M059J (cell line): ENCODE measurements at places on chromosomes 3 and 15. TPM values are rescaled to one million over a fixed set of nuclear protein-coding genes. Genes with fewer than 3 reads are reported as not detected.

DNA sequence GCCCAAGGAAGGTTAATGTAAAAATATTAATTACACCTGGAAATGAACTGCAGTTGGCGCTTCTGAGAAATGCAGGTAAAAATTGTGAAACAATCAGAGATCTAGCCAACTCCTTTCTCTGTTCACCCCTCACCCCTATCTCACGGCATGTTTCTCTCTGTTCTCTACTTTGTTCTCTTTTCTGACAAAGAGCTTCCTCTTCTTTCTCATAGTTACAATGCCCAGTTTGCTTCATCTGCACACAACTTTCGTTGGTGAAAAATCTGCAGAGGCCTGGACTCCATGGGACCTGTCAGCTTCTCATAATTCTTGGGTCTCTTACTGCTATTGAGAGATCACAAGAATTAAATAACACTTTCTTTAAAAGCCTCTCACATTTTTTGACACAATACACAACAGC lies 212.9 kb upstream of the LRRN1 start:
- DNase-seq = no peak

GRCh38 chr3:98341758-98342157 lies 11.9 kb upstream of the OR5K4 start:
- DNase-seq = no peak

DNA sequence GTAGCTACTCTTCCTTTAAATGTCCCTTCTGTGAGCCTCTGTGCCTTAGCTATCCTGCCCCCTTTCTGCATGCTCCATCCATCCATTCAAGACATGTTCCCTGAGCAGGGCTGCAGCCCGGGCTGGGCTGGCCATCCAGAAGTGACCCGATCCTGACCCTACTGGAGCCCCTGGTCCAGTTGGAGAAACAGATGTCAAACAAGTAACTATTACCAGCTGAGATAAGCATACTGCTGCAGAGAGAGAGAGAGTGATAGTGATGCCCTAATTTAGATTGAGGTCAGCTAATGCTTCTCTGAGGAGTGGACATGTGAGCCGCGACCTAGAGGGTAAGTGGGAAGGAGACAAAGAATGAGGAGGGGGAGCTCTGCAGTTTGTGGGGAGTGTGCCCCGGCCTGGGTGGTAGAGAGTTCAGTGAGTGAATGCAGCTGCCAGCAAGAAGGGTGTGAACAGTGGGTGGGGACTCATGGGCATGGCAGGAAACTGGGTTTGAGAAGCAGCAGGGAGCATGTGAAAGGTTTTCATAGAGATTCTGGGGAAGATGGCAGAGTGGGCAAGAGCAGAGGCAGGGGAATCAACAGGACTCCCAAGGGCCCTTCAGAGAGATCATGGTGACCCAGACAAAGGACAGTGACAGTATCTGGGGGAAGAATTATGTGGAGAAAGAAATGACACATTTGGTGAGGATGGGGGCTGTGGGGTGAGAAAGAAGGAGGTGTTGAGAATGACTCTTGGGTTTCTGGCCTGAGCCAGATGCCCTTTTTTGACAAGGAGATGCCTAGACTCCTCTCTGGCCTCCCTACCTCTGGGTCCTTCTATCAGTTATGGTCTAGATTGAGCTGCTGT lies 44.9 kb downstream of the CHCHD6 start:
- no peak for DNase-seq

DNA sequence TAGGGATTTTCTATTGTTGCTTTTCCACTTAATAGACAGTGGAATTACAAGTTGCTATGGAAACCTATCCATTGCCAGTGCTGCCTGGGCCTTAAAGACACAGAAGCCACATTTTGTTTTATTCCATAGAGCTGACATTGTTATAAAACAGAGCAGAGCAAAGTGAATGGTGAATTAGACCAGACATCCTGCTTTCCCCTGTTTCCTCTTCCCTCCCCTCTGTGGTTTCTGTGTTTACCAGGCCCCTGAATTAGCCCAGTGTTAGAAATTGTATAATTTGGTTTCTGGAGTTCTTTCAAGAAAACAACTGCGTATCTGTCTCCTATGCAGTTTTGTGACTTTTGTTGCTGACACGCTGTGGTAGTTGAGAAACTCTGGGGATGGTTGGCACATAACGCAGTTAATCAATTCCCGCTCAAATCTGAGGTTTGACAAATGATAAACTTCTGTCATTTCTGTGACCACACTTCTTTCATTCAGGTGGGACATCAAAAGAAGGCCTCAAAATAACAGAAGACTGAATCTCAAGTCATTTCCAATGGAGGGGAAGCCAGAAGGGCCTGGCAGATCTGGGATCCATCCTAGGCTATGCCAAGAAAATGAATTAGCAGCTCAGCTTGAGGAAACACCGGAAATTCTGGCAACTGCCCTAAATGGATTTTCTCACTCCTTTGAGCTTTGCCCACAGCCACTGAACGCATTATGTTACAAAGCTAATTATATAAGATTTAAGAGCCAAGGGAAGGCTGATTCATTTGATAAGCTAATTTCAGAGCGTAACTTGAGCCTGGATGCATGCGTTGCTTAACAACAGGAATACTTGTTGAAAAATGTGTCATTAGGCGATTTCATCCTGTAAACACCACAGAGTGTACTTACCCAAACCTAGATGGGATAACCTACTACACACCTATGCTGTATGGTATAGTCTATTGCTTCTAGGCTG lies 46.9 kb downstream of the NR1D2 start:
- peak; percentile 89 for DNase-seq

- no peak for DNase-seq
These were observed 33.3 kb downstream of the BTLA start for GRCh38 chr3:112466020-112466419.

GRCh38 chr3:68703066-68703465 lies 229.3 kb downstream of the TAFA4 start:
- DNase-seq = no peak

DNA sequence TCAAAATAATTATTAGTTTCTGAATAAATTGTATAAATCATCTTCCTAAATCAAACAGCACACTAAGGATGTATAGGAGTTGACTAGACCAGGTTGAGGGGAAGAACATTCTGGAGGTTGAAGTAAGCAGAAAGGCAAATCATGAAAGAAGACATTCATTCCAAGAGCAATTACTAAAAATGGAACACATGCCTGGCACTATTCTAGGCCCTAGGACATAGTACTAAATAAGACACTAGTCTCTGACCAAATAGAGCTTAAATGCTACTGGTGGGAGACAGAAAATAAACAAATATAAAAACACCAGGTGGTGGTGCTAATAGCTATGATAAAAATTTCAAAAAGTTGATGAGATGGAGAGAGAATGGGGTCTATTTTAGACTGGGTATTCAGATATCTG lies 190.1 kb downstream of the TBC1D5 start:
- no peak for DNase-seq

DNA sequence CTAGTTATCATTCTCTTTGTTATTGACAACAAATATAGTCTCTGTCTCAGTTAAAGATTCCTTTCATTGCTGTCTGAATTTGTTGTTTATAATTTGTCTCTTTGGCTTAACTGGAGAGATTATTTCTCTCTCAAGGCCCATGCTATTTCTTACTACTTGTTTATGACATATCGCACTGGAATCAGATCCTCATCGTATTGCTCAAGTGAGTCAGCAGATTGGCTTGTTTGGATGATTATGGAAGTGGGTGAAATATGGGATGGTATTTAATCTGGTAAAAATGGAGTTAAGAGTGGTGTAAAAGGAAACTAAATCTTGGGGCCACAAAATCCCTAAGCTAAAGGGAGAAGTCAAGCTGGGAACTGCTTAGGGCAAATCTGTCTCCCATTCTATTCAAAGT lies 613.1 kb downstream of the SI start:
- peak; percentile 59 for DNase-seq

- peak; percentile 6 for DNase-seq
These were observed 28.5 kb downstream of the PLAAT1 start for GRCh38 chr3:193269343-193270028.

GRCh38 chr3:66110840-66111239 lies 72.1 kb upstream of the MAGI1 start:
- DNase-seq = no peak

DNA sequence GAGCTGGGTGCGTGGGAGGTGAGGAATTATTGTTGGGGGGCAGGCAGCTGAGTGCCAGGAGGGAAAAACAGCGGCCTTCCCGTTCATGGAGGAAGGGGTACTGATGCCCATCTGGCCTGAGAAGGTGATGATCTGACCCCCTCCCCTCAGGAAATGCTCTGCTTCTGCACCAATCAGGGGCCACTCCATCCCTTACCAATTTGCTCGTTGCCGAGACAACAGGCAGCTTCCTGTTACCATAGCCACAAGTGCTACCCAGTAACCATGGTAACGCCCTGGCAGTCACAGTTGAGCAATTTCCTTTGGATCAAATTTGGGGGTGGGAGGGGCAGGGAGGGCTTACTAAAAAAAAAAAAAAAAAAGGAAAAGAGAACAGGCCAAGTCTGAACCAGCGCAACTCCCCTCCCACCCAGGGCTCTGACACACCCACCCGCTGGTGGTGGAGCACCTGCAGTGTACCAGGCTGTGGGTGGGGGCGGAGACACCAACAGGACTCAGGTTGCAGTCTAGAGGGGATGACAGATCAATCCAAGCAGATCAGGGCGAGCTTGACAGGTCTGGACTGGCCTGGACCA lies 13.7 kb downstream of the CELF6 start:
- peak; percentile 28 for DNase-seq

DNA sequence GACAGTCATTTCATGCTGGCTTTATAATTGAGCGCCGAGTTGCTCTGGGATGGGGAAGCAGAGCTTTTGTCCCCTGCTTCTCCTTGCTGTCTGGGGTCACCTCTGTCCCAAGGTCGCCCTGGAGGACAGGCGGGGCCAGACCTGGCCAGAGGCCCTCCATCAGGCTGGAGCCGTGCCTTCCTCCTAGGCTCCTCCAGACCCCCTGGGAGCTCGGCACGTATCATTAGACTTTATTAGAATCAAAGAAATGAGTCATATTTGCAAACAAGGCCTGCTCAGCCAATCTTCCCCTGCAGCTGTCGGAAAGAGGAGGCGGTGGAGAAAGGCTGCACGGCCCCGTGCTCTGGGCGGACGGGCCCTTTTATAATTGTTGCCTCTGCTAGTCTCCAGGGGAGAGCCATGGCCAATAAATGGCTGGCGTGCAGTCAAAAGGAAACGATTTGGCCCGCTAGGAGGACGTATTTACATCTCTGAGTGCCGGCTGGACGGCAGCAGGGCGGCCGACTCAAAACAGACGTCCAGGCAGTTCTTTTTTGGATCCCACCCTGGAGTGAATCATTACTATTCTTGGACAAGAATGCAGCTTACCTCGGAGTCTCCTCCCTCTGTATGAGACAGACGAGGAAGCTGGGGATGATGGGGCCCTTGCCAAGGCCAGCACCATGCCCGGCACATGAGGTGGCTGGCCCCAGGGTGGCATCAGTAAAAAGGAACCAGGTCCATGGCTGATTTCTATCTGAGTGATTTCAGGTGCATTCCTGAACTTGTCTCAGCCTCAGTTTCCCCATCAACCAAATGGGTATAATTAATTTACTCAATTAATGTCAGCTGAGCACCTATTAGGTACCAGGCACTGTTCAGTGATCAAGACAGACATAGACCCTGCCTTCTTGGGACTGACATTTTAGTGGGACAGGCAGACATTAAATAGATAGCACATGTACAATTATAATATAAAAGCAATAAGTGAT lies 50.6 kb downstream of the SLC6A6 start:
- peak; percentile 95 for DNase-seq

GRCh38 chr3:192816351-192816750 lies 89.0 kb upstream of the FGF12 start:
- peak; percentile 71 for DNase-seq

DNA sequence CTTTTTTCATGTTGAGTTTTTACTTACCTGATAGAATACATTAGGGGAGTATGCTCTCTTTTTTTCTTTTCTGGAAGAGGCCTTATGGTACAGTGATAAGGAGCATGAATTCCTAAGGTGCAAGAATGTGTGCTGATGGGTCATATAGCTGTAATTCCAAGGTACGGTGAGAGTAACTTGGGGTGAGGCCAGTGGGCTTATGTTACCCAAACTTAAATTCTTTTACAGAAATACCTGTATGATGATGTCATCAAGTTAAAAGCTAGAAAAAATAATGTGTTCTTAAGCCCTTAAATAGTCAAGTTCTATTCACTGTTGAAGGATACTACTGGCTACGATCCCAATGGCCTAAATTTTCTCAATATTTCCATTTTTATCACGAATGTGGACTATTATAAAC lies 111.2 kb downstream of the GMPS start:
- DNase-seq = peak; percentile 38

DNA sequence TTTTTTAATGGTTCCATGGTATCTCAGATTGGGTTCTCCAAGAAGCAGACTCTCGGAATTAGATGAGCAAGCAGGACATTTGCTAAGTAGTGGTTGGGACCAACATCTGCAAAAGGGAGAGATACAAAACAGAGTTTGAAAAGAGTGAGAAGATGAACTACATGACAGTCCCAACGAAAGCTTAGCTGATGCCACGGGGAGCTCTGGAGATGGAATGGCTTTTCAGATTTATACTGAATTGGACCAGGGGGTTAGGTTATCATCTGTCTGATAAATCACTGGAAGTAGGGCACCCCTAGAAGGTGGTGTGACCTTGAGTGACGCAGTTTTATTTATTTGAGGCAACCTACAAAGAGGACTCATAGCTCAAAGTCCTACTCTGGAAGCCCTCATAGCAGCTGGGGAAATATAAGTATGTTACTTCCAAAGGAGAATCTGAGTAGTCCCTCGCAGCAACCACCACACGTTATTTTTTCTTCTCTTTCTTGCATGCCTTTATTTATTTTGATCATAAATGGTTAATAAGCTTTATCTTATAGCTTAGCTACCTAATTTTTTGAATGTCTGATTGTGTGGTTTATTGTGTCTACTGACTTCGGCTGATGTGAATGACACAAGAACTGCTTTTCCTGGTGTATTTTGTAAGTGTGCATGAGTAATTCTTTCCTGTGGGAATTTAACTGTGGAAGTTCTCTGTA lies 815.4 kb downstream of the SQOR start:
- no peak for DNase-seq

- peak; percentile 14 for DNase-seq
These were observed 72.0 kb downstream of the PDZRN3 start for GRCh38 chr3:73552700-73553099.

GRCh38 chr3:152071924-152072323 lies 196.8 kb upstream of the MBNL1 start:
- DNase-seq = peak; percentile 65

- DNase-seq = no peak
These were observed 27.9 kb downstream of the EID1 start for GRCh38 chr15:48905847-48906246.

GRCh38 chr3:152656214-152656971 lies 178.5 kb upstream of the P2RY1 start:
- DNase-seq = peak; percentile 7

DNA sequence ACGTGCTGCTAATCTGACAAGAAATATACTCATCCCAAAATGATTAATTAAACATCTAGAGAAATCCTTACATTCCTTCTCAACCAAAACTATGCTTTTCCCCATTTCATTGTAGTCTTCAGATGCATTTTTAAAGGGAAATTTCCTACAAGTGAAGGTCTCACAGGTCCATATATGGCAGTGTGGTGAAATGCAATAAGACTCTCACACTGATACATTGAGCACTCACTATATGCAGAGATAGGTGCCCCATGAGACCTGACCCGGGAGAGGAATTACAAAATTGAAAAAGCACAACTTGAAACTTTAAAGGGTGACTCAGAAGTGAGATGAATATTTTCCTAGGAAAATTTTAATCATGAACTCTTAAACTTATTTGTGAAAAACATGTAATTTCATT lies 629.2 kb upstream of the NAALADL2 start:
- no peak for DNase-seq

The CORO2B gene
- 6.7 and 10.5 TPM in 2 replicates for total RNA-seq

The GOLGA8T gene
- total RNA-seq = not detected in 2 replicates

The CCDC9B gene
- 9.4 and 14.1 TPM in 2 replicates for total RNA-seq

The STRA6 gene
- 1.5 and 3.5 TPM in 2 replicates for total RNA-seq

The BFSP2 gene
- total RNA-seq = not detected in 2 replicates

The ERC2 gene
- 1.2 and 3.4 TPM in 2 replicates for total RNA-seq

The BTD gene
- 24.2 and 34.6 TPM in 2 replicates for total RNA-seq

The IQCF5 gene
- total RNA-seq = not detected in 2 replicates

The PLA2G4E gene
- not detected in 2 replicates for total RNA-seq

The ARPIN gene
- 2.0 and 5.2 TPM in 2 replicates for total RNA-seq
